ENCODE measurements at places on chromosomes 16 and 17.

GRCh38 chr17:3558603-3559269 lies 1.1 kb upstream of the TRPV3 start:
- peak; percentile 91 for DNase-seq

GRCh38 chr17:79925242-79925957 lies 86.2 kb upstream of the CBX4 start:
- DNase-seq: no peak

DNA sequence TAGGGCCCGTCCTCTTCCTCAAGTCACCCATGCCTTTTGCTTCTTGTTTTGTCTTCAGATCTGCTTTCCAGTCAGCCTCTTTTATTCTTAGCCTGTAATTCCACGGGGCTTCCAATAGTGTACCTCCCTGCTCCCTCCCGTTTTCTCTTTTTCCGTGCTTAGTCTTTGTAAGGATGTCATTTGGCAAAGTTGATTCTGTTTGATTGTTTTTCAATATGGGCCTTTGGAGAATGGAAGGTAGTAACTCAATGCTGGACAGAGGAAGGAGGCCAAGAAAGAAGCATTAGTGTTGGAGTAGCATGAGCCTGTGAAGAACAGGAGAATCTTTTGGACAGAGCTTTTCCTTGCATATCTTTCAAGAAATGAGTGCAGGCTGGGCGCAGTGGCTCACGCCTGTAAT lies 6.5 kb downstream of the WWP2 start:
- no peak for DNase-seq

DNA sequence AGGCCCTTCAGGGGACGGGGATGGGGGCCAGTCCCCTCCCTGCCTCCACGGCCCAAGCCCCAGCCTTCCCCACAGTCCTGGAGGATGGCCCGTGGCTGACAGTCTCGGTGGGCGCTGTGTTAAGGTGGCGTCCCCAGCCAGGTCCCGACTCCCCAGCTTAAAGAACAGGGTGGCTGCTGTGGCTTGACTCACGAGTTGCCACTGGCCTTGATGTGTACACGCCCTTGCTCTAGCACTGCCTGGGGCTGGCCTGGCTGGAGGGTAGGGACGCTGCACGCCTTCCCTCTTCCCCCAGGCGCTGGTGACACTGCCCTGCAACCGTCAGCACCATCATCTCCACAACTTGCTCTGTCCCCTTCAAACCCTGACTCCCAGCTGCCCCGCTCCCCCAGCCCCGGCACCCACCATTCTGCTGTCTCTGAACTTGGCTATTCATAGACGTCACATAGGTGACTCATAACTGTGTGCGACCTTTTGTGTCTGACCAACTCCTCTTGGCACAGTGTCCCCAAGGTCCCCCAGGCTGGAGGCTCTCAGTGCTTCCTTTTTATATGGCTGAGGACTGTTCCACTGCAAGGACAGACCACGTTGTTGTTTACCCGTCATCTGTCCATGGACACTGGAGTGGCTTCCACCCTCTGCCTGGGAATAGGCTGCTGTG lies 6.3 kb downstream of the GNPTG start:
- no peak for DNase-seq

- DNase-seq: no peak
Observed at GRCh38 chr17:31931756-31932155, 5.1 kb upstream of the SUZ12 start.

DNA sequence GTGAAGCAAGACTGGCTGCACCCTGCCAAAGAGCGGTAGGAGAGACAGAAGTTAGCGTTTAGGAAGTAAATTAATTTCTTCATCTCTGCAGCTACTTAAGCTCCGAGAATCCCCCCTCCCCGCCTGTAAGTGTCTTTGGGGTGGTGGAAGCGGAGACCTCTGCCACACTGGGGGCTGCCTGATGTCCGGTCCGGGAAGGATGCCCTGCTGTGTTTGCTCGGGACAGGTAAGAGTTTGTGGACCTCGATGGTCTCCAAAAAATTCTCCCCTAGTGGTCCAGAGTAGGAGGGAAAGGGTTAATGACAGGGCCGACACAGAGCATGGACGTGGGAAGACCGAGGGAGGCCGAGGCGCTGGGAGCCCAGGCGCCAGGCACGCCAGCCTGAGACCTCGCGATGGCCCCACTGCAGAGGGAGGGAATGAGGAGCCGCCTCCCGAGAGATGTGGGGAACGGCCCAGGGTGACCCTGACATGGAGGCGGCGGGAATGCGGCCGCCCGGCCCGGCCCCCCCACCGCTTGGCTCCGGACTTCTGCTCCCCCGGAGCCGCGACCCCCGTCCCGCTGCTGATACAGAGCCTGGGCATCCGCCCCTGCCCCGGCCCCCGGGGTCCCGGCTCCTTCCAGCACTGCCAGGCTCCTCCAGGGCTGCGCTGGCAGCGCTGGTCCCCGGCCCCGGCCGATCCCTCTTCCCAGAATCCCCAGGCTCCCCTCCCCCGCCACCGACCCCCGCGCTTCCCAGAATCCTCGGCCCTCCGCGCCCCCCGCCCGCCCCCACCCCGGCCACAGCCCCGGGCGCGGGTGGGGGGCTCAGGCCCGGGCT lies 680 bp downstream of the ZNF629 start:
- peak; percentile 61 for DNase-seq

GRCh38 chr17:75783069-75783783 lies 1.4 kb upstream of the UNK start:
- peak; percentile 73 for DNase-seq

DNA sequence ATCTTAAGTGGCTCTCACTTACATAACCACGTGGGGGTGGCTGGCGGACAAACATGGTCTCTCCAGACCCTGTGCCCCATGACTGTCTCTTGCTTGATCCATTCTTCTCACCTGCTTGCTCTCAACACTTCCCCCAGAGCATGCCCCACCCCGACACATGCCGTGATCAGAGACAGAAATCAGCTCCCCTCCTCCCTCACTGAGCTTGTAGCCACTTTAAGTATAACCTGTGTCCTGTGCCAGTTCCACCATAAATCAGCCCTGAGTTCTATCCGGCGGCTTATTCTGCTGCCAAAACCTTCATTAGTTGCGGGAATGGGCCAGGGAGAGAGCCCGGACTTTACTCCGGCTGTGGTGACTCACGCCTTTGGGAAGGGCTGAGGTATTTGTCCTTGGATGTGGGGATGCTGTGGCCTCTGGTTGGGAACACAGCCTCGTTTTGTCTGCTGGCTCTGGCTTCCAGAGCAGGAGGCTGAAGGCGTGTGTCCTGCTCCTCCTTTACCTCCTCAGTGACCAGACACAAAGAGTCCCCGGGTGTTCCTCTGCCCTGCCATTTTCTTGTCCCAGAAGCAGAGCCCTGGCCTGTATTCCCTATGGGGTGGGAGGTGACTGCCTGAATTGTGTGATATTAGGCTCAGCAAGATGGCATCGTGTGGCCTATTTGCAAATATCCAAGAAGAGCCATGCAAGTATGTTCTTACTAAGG lies 21.1 kb downstream of the ANKRD40 start:
- DNase-seq: no peak

GRCh38 chr16:9296271-9296590 lies 204.8 kb downstream of the HAPSTR1 start:
- no peak for DNase-seq
